ENCODE measurements at places on chromosomes 1 and 21. TPM values are rescaled to one million over a fixed set of nuclear protein-coding genes. Genes with fewer than 3 reads are reported as not detected.

RORC gene
- 9.3 TPM for polyA plus RNA-seq

S100A7A gene
- not detected for polyA plus RNA-seq

GPR37L1 gene
- 0.13 TPM for polyA plus RNA-seq

SLAMF9 gene
- polyA plus RNA-seq, result 0.55 TPM

GRCh38 chr1:195768936-195769335 lies 839.3 kb downstream of the KCNT2 start:
- H3K27ac ChIP-seq, result no peak overlapping the region
- DNase-seq, result no peak
- no peaks in the 10 kb centered on the region for H3K4me1 ChIP-seq
- no peaks in the 10 kb centered on the region for H3K36me3 ChIP-seq

GRCh38 chr1:27092888-27093287 lies 62.0 kb downstream of the SLC9A1 start:
- no peak overlapping the region for H3K4me3 ChIP-seq
- no peaks in the 10 kb centered on the region for H3K36me3 ChIP-seq
- peaks cover 39% of the 10 kb centered on the region for H3K27me3 ChIP-seq
- H3K4me1 ChIP-seq, result peaks cover 4% of the 10 kb centered on the region
- no peak for DNase-seq
- no peak overlapping the region for H3K27ac ChIP-seq

DNA sequence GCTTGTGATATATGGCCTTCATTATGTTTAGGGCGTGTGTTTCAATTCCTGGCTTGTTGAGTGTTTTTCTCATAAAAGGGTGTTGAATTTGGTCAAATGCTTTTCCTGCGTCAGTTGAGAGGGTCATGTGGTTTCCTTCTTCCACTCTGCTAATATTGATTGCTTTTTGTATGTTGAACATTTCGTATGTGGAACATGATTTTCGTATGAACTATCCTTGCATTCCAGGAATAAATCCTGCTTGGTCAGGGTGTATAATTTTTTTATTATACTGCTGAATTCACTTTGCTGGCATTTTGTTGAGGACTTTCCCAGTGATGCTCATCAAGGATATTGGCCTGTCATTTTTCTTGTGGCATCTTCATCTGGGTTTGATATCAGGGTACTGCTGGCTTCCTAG lies 4.7 kb upstream of the ATAD3A start:
- DNase-seq, result no peak
- no peaks in the 10 kb centered on the region for H3K27me3 ChIP-seq
- no peak overlapping the region for H3K4me3 ChIP-seq
- H3K27ac ChIP-seq, result no peak overlapping the region
- H3K36me3 ChIP-seq, result no peaks in the 10 kb centered on the region
- peaks cover 21% of the 10 kb centered on the region for H3K4me1 ChIP-seq

- H3K36me3 ChIP-seq, result peaks cover 3% of the 10 kb centered on the region
- no peak overlapping the region for H3K27ac ChIP-seq
- peaks cover 19% of the 10 kb centered on the region for H3K4me1 ChIP-seq
- no peak overlapping the region for H3K4me3 ChIP-seq
These were observed 33.1 kb downstream of the RAP1GAP start for GRCh38 chr1:21636029-21636428.
